Gastrocnemius medialis (tissue), 4 donors: ENCODE measurements at places on chromosomes 11 and 22. TPM values are rescaled to one million over a fixed set of nuclear protein-coding genes. Genes with fewer than 3 reads are reported as not detected.

DNA sequence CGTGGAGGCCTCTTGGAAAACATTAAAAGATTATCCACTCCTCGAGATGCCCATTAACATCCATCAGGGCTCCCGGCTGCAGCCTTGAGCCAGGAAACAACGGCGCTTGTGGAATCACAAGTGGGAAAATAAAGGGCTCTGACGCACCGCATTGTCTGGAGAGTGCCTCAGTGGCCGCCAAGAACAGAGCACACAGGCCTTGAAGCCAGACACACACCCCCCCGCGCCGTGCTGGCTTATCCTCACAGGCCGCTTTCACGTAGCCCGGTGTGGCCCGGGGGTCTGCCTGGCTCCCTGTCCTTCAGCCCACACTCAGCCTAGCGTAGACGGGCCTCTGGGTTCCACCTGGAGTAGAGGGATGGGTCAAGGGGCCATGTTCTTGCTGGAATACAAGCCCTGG, 1020.5 kb downstream of the BRD1 start:
- no peak overlapping the region for H3K27ac ChIP-seq
- no peak overlapping the region for H3K4me3 ChIP-seq
- no peaks in the 10 kb centered on the region for H3K36me3 ChIP-seq
- H3K4me1 ChIP-seq = no peaks in the 10 kb centered on the region
- no peaks in the 10 kb centered on the region for H3K27me3 ChIP-seq

GRCh38 chr11:113942256-113942655, 32.7 kb upstream of the HTR3A start:
- H3K27ac ChIP-seq = no peak overlapping the region
- no peak for DNase-seq
- no peaks in the 10 kb centered on the region for H3K36me3 ChIP-seq
- no peak overlapping the region for H3K4me3 ChIP-seq
- H3K27me3 ChIP-seq = no peaks in the 10 kb centered on the region

GRCh38 chr11:120305286-120305685, 19.8 kb upstream of the TLCD5 start:
- no peaks in the 10 kb centered on the region for H3K36me3 ChIP-seq
- no peak overlapping the region for H3K27ac ChIP-seq
- no peak for DNase-seq
- no peaks in the 10 kb centered on the region for H3K27me3 ChIP-seq

DNA sequence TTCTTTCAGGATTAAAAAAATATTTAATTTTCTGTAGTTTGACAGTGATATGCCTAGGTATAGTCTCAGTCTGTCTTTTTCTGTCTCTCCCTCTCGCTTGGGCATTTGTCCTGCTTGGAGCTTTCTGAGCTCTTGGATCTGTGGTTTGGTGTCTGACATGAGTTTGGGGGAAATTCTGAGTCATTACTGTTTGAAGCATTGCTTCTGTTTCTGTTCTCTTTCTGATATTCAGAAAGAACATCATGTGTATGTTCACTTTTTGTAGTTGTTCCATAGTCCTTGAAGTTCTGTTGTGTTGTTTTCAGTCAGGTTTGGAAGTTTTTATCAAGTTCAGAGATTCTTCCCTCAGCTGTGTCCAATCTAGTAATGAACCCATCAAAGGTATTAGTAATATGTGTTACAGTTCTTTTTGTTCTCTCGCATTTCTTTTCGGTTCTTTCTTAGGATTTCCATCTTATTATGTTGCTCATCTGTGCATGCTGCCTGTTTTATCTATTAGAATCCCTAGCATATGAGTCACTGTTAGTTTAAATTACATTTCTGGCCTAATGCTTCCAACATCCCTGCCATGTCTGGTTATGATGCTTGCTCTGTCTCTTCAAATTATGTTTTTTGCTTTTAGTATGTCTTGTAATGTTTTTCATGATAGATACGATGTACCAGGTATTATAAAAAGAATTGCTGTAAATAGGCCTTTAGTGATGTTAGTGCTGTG, 48.4 kb downstream of the DDX10 start:
- no peak overlapping the region for H3K27ac ChIP-seq
- no peak for DNase-seq
- H3K4me1 ChIP-seq = no peaks in the 10 kb centered on the region
- H3K27me3 ChIP-seq = no peaks in the 10 kb centered on the region
- peaks cover 2% of the 10 kb centered on the region for H3K36me3 ChIP-seq

DNA sequence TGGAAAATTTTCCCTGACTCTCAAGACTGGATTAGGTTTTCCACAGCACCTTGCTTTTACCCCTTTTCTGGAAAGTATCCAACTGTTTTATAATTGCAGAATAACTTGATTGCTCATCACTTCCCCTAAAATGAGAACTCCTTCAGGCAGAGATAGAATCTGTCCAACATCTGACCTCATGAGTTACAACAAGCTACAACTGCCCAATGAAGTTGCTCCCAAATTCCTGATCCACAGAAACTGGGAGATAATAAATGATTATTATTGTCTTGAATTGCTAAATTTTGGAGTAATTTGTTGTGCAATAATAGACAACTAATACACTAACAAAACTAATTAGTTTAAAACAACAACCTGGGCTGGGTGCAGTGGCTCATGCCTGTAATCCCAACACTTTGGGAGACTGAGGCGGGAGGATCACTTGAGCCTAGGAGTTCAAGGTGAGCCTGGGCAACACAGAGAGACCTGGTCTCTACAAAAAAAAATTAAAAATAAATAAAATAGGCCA, 10.0 kb upstream of the CCDC83 start:
- H3K4me1 ChIP-seq = no peaks in the 10 kb centered on the region
- DNase-seq = no peak
- H3K36me3 ChIP-seq = no peaks in the 10 kb centered on the region
- H3K27me3 ChIP-seq = no peaks in the 10 kb centered on the region

DNA sequence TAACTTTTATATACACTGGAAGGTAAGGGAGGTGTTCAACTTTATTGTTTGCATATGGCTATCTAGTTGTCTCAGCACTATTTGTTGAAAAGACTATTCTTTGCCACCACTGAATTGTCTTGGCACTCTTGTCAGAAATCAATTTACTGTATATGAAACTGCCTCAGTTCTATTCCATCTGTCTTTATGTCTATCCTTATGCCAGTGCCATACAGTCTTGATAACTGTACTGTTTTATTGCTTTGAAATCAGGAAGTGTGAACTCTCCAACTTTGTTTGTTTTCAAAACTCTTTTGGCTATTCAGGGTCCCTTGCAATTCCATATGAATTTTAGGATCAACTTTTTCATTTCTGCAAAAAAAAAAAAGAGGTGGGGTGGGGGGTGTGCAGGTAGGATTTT, 77.2 kb downstream of the PRSS23 start:
- no peaks in the 10 kb centered on the region for H3K27me3 ChIP-seq
- H3K27ac ChIP-seq = no peak overlapping the region
- H3K36me3 ChIP-seq = no peaks in the 10 kb centered on the region

DNA sequence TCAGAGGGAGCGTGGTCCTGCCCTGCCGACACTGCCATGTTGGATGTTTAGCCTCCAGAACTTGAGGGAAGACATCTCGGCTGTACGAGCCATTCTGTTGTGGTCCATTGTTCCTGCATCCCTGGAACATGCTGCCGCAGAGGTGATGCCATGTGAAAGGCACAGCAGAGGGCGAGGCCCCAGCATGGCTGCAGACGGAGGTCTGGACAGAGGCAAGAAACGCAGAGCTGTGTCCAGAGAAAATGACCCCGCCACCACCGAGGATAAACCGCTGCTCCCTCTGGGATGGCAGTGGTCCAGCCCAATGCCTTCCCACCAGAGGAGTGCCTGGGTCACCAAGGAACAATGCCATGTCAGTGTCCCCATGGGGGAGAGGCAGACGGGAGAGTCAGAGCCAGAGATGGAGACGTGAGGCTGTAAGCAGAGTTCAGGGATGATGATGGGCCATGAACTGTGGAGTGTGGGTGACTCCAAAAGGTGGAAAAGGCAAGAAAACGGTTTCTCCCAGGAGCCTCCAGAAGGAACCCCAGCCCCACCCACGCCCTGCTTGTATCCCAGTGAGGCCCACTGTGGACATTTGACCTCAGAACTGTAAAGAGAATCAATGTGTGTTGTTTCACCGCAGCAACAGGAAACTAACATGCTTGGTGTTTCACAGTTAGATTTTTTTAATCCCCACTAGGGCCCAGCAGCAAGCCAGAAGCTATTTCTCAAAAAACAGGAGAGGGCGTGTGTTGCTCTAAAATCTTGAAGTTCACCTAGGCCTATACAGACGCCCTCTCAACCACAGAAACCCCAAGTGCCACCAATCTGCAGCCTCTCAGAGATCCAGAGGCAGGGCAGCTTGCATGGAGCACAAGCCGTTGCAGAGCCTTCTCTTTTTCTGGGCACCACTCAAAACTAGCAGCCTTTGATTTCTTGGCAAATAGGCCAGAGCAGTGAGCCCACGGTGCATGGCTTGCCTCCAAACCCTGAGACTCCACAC, 1422.9 kb downstream of the TBC1D22A start:
- no peaks in the 10 kb centered on the region for H3K4me1 ChIP-seq
- DNase-seq = no peak
- H3K27me3 ChIP-seq = no peaks in the 10 kb centered on the region
- H3K4me3 ChIP-seq = no peak overlapping the region

DNA sequence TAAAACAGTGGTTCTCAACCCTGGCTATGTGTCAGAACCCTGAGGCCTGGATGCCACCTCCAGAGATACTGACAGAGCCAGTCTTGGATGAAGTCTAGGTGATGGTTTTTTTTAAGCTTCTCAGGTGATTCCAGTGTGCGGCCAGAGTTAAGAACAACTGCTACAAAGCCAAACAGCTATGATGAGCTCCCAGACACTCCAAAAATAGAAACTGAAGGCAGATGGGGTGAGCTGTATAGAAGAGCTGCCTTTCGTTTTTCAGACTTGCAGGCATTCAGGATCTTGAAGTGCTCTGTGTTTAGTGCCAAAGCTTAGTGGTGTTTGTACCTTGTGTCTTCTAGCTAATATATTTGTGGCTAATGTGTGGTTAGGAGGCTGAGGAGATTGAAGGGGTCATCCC, 14.2 kb downstream of the SCUBE2 start:
- no peak overlapping the region for H3K27ac ChIP-seq
- no peaks in the 10 kb centered on the region for H3K27me3 ChIP-seq
- H3K4me3 ChIP-seq = no peak overlapping the region
- H3K36me3 ChIP-seq = no peaks in the 10 kb centered on the region
- DNase-seq = no peak

FAM227A gene
- not detected for total RNA-seq

TLCD5 gene
- 0.76 TPM for total RNA-seq

DTX4 gene
- total RNA-seq = 0.39 TPM

PTGDR2 gene
- 0.87 TPM for total RNA-seq

NRIP3 gene
- total RNA-seq = 1.1 TPM

OR51B2 gene
- not detected for total RNA-seq

CNIH2 gene
- total RNA-seq = not detected
